Left ventricle myocardium superior (tissue), 1 donor: ENCODE measurements at places on chromosomes 3 and 15. TPM values are rescaled to one million over a fixed set of nuclear protein-coding genes. Genes with fewer than 3 reads are reported as not detected.

Gene SERINC4
- not detected for total RNA-seq

DNA sequence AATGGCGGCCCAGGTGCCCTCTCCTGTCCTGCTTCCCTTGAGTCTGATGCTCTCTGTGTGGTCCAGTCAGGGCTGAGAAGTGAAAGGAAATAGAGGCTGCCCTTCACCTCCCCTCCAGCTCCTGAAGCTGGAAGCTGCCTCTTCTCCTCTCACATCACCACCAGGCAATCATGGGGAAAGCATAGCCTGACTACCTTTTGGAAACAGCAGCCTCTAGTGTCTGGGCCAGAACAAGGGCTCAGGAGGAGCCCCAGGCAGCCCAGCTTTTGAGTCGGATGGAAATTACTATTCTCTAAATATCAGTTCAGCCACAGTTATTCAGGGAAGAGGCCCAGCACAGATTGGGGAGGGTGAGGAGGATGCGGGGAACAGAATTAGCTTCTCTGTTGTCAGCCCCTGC, 43.3 kb upstream of the CCDC174 start:
- DNase-seq, result no peak

DNA sequence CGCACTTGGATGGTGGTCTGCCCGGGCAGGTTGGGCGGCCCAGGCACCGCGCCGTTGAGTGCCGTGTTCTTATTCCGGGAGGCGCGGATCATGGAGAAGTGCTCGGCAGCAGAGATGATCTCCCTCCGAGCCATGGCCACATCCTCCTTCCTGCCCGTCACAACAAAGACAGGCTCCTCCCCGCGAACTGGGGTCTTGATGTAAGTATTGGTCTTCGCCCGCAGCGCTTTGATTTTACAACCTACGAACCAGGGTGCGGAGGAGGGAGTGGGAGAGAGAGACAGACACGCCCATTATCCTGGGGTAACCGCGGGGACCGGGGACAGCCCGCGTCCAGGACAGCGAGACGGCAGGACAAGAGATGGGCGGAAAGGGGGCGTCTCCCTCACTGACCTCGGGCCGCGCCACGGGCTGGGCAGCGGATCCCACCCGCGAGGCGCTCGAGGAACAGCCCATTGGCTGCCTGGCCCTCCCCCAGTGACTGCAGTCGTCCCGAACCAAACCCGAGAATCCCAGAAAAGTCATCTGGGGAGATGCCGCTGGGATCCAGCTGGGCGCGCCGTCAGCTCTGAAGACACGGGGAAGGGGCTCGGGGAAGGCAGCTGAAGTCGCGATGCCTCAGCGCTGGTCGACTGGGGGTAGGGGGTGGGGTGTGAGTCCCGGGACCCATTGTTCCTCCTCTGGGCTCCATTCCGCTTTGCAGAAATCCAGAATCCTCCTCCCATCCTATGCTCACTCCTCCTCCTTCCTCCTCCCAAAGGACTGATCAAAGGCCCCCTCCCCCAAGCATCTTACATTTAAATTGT, 1.2 kb downstream of the MEX3B start:
- peak; percentile 71 for DNase-seq

- DNase-seq, result no peak
Measured at GRCh38 chr3:15433531-15433930, 6.1 kb downstream of the EAF1 start.

DNA sequence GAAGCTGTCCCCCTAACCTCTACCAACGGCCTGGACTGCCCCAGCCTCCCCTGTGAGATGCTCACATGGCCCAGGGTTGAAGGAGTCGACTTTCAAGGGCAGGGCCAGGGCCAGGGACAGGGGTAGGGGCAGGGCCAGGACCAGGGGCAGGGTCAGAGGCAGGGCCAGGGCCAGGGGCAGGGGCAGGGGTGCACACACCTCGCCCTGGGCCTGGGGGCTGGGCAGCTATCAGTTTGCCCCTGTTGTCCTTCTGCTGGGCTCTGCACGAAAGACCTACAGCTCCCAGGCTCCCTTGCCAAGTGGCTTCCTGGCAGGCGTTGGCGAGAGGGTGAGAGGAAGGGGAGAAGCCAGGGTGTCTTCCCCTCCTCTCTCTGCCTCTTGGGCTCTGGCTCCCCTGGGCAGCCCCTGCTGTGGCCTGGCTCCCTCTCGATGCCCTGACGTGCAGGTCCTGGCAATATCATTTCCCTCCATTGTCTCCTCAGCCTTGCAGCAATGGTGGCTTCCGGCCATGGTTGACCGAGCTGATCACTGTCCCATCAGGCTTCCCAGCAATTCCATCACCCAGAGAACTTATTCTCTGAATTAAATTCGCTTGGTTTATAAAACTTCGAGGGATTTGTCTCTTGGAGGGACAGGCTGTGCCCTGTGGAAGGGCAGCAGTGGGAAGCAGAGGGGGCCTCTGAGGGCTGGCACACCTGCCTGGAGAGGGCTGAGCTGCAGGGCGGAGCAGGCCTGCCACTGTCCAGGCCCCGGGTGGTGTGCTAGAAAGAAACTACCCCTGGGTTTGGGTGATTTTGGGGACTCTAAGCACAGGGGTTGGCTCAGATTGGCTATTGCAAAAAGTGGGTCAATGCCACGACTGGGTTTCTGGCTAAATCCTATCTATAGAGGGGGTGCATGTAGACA, 13.9 kb downstream of the PRR23E start:
- DNase-seq, result no peak

DNA sequence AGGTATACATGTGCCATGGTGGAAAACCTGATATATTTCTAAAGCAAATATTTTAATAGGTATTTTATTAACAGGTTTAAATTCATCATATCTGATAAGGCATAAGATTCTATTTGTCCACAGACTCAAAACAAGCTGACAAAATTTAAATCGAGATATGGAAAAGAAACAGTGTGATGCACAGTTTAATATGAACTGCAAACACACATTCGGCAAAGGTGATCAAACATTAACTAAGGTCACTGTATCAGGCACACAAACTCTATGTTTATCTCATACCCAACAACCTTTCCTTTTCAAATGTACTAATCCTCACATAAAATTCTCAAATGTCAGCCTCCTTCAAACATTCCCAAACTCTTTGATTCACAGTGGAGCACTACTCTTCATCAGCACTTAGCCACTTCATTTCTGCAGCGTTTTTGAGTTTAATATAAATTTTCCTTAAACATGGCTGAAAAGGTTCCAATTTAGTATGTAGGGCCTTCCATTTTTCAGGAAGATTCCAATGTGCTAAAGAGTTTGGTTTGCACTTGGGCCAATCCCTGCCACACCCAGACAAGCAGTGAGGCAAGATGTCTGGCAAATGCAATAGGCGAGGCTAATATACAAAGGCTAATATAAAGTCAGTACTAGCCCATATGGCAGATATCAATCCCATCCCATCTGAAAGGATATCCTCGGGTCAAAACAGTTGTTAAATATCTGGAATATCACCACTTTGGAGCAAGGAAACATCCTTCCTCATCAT, 84.6 kb downstream of the GBE1 start:
- DNase-seq, result no peak

DNA sequence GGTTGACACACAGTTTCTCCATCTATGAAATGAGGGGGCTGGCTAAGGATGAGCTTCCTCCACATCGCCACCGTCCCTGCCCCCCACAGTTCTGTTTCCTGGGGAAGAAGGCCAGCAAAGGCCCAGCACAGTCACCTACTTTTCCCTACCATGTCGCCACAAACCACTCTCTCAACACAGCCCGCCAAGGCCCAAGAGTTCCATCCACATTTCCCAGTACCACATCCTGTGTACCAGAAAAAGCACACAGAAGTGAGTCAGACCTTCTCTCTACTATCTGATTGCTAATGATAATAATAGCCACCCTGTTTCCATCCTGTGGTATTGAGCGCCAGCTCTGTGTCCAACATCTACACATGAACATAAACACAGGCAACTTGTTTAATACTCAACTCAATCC, 30.3 kb upstream of the C15orf39 start:
- no peak for DNase-seq

GRCh38 chr3:72151465-72152238, 366.7 kb upstream of the PROK2 start:
- DNase-seq, result no peak

GRCh38 chr15:39313467-39313866, 267.4 kb upstream of the THBS1 start:
- no peak for DNase-seq

GRCh38 chr3:109442531-109442930, 105.2 kb upstream of the DPPA4 start:
- no peak for DNase-seq

DNA sequence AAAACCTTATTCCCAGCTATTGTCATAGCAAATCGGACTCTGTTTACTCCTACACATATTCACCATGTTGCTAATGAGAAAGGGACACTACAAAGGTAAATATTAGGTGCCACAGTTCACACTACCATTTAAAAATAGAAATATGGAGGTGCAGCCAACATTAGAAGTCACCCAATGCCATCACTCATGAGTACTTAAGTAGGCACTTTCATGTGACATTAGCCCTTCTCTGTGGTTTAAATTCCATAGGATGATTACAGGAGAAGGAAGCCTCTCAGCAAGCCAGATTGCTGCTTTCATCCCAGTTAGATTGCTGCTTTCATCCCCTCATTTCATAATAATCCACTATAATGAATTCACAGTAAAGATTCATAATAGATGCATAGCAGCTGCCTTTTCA, 376.8 kb upstream of the ALCAM start:
- DNase-seq, result no peak
